ENCODE measurements at places on chromosomes 5 and 9. TPM values are rescaled to one million over a fixed set of nuclear protein-coding genes. Genes with fewer than 3 reads are reported as not detected.

DNA sequence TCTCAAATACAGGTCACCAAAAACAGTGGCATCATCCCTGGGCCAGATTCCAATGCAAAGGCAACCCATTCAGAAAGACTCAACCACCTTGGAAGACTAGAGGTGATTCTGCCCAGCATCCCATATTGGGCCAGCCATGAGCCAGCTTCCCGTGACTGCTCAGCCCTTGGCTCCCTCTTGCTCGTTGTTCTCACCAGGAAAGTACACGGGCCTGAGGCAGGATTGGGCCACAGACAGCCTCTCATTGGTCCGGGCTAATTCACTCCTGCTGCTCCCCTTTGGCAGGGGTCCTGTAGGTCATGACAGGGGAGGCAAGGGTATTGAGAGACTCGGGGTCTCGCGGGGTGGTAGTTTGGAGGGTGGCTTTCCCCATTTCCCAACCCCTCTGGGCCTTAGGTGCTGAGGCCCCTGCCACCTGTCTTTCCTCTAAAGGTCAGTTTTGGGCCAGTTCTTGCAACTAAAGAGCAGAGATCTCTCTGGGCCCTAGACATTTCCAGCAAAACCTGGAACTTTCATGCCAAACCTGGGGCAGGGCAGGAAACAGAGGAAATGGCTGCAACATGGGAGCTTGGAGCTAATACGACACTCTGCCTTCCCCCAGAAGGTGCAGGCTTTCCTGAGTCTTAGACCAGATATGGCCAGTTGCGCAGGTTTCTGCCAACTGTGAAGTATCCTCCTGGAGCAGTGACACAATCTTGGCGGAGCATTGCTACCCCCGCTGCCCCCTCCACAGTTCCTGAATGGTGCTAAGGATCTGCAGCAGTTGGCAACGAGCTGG lies 22.0 kb upstream of the FGFR4 start:
- no peaks in the 10 kb centered on the region for H3K27me3 ChIP-seq
- H3K4me1 ChIP-seq, result no peaks in the 10 kb centered on the region
- H3K36me3 ChIP-seq, result no peaks in the 10 kb centered on the region

DNA sequence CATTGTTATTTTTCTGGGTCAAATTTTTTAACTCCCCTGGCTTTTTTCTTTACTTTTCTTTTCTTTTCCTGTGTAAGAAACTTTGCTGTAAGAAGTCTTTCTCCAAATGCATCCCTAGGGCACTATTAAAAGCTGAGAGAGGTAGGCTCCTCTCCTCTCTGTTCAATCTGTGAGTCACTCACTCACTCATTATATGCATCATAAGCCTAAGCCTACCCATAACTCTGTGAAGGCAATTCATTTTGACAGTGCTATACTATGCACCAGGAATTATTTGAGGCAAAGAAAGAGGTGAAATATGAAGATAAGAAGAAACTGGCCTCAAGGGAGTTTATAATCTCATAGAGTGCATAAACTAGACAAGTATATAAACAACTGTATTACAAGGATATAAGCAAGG lies 67.9 kb upstream of the PRR16 start:
- no peaks in the 10 kb centered on the region for H3K36me3 ChIP-seq
- H3K4me1 ChIP-seq, result no peaks in the 10 kb centered on the region
- no peak overlapping the region for H3K27ac ChIP-seq
- H3K27me3 ChIP-seq, result no peaks in the 10 kb centered on the region
- no peak for DNase-seq

- no peak for DNase-seq
- no peaks in the 10 kb centered on the region for H3K4me1 ChIP-seq
- no peak overlapping the region for H3K4me3 ChIP-seq
- no peaks in the 10 kb centered on the region for H3K36me3 ChIP-seq
Measured at GRCh38 chr5:128441941-128442350, 96.1 kb downstream of the FBN2 start.

DNA sequence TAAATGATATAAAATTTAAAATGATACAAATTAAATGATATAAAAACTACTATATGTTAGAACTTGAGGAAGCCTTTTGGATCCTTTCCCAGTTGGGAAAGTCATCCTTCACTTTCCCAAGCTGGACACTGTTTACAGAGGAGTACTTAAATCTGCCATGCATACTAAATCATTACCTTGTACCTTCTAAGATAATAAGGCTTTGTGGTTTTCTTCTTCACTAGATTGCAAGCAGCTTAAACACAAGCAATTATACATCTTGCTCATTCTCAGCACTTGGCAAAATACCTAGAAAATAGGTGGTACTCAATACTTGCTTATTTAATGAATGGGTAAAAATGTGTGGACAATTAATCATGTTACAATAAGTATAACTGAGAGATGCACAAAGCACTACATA lies 666.8 kb downstream of the PTPRD start:
- DNase-seq, result no peak
- no peaks in the 10 kb centered on the region for H3K4me1 ChIP-seq
- no peak overlapping the region for H3K27ac ChIP-seq
- no peak overlapping the region for H3K4me3 ChIP-seq
- no peaks in the 10 kb centered on the region for H3K27me3 ChIP-seq
- H3K36me3 ChIP-seq, result no peaks in the 10 kb centered on the region

GRCh38 chr5:11906497-11906896 lies 2.3 kb upstream of the CTNND2 start:
- no peak for DNase-seq
- H3K4me3 ChIP-seq, result no peak overlapping the region
- no peaks in the 10 kb centered on the region for H3K4me1 ChIP-seq

- H3K4me1 ChIP-seq, result no peaks in the 10 kb centered on the region
- H3K27ac ChIP-seq, result no peak overlapping the region
- H3K27me3 ChIP-seq, result no peaks in the 10 kb centered on the region
- no peaks in the 10 kb centered on the region for H3K36me3 ChIP-seq
- DNase-seq, result no peak
Measured at GRCh38 chr9:24602693-24603352, 57.1 kb upstream of the IZUMO3 start.

DNA sequence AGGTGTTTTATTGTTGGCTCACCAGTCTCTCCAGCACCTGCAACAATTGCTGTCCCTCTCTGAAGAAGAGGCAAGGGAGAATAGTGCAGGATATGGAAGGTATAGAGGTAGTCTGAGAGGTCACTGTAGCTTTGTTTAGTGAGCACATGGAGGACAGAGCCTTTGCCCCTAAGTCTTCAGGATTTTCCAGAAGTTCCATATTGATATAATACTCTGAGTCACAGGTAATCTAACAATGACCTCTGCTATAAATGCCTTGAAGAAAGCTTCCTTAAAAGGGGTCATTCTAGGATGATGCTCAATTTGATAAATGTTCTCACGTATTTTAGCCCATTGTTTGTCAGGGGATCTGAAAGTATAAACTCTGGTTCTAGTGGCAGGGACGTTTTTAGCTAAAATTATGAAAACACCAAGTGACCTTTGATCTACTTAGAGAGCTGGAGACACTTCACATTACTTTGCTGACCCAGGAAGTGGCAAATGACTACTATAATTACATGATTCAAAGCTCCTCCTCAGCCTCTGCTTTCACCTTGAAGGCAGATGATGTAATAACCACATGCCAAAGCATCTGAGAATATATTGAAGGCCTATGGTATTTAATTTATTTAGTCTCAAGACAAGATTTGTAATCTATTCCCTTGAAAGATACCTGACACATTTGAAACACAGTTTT lies 366.9 kb upstream of the NUDT12 start:
- no peaks in the 10 kb centered on the region for H3K36me3 ChIP-seq
- no peak overlapping the region for H3K27ac ChIP-seq
- DNase-seq, result no peak
- H3K4me1 ChIP-seq, result no peaks in the 10 kb centered on the region
- H3K4me3 ChIP-seq, result no peak overlapping the region

The CXCL14 gene
- 3.0 TPM for total RNA-seq

The OR1Q1 gene
- not detected for total RNA-seq

The CBY3 gene
- total RNA-seq, result not detected

The FAM151B gene
- 2.8 TPM for total RNA-seq

The RELL2 gene
- total RNA-seq, result 0.58 TPM

The C7 gene
- 979 TPM for total RNA-seq
